Activated CD4-positive, CD25-positive, alpha-beta regulatory T cell treated with anti-CD3 and anti-CD28 coated beads, Interleukin-2, amount 50 U/mL, for 16 hours (primary cell): ENCODE measurements at places on chromosomes 2 and 18.

DNA sequence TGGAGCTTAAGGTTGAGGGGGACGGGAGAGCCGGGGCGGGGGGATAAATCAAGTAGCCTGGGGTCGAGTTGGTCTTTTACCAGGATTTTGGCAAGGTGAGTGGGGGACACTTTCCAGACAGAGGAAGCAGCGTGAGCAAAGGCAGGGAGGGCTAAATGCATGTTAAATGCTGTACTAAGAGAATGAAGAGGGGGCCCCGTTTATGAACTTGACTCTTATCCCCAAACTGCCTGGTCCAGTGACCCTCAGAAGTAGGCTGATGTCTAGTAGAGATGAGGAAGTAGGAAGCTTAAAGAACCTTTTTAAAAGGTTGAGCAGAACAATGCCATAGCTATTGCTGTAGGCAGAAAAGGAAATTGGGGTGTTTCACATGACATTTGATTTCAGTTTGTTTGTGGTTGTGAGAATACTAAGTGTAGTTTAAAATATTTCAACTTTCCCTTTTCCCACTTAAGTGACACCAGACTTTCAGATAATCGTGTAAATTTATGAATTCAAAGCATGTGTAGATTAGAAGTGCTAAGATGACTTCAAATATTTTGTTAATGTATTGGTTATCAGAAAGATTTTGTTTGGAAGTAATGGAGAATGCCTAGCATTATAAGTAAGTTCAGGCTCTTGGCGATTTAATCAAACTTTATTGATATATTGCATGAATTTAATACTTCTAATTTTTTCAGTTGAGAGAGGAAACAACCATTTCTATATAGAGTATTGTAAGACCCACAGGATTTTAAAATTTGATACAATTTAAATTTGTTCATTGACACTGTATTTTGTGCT is 1.8 kb downstream of the REL start:
- no peak for DNase-seq

DNA sequence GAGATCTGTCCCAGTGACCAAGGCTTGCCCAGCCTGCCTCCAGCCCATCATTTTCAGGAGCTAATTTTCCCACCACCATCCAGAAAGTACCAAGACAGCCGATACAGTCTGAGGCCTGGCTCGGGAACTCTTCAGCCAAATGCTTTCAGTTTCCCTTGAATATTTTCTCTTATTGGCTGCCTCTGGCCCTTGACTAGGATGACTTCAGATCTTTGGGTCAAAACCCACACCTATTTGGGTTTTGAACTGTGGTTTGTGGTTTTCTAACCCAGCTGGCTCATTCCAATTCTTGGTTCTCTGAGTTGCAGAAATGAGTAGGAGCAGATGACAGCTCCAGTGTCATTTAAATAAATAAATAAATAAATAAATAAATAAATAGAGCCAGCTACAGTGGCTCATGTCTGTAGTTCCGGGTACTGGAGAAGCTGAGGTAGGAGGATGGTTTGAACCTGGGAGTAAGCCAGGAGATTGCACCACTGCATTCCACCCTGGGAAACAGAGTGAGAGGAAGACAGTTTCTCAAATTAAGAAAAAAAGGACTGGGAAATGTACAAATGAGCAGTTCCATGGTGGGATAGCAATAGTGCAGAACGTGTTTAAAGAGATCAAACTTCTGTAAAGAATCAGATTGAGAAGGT is 465.0 kb upstream of the SOX11 start:
- DNase-seq: no peak

DNA sequence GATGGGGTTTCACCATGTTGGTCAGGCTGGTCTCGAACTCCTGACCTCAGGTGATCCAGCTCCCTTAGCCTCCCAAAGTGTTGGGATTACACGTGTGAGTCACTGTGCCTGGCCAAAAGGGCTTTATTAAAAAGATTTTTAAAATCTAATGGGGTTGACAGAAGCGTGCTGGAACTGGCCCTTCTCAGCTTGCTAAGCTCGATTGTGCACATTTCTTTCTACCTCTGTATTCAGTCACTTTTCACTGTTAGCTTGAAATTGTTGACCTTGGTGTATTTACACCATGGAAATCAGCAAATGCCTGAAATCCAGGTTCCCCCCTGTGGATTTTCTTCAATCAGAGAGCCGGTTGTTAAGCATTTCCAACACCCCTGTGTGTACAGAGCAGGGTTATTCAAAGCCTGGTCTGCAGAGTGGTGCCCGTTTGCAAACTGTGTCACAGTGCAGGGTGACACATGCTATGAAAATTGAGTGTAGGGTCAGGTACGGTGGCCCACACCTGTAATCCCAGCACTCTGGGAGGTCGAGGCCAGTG is 140.2 kb downstream of the TGIF1 start:
- no peak for DNase-seq

DNA sequence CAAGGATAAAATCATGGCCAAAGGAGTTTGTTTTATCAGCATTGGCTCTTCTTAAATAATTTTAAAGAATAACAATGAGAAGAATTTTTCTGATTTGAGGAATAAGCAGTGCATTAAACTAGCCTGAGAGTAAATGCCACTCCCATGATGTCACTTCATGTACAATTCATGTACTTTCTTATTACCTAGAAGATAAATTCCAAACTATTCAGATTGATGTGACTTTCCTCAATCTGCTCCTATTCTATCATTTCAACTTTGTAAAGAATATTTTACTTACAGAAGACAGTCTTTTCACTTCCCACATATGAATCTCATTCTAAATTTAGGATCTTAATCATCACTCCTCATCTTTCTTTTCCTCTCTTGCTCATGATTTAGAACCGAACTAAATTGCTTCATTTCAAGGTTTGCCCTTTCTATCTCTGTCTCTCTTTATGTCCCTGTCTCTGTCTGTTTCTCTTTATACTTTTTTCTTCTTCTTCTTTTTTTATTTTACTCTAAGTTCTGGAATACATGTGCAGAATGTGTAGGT is 1142.0 kb upstream of the PIK3C3 start:
- no peak for DNase-seq

GRCh38 chr2:200406379-200406778 is 99.9 kb downstream of the SPATS2L start:
- DNase-seq: no peak

DNA sequence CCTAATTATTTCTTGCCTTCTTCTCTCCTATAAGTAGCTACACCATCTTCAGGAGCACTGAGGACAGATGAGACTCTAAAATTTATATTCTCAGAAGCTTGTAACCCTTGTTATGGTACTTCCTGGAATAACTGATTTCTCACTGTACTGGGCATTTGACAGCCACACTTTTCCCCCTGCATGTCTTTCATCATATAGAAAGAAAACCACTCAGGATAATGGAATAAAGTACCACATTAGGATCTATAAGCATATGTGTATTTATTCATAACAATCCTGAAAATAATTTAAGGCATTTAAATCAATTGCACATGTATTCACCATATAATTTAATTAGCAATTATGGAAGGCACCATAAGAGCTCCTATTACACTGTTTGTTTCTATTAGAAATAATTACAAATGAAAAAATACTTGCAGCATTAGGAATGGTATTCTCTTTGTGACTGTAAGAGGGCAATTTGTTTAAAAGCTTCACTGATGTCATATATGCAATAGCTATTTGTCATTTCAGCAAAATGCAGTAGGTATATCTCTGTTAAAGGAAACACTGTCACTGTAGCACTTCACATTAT is 216.9 kb upstream of the FSHR start:
- DNase-seq: no peak

DNA sequence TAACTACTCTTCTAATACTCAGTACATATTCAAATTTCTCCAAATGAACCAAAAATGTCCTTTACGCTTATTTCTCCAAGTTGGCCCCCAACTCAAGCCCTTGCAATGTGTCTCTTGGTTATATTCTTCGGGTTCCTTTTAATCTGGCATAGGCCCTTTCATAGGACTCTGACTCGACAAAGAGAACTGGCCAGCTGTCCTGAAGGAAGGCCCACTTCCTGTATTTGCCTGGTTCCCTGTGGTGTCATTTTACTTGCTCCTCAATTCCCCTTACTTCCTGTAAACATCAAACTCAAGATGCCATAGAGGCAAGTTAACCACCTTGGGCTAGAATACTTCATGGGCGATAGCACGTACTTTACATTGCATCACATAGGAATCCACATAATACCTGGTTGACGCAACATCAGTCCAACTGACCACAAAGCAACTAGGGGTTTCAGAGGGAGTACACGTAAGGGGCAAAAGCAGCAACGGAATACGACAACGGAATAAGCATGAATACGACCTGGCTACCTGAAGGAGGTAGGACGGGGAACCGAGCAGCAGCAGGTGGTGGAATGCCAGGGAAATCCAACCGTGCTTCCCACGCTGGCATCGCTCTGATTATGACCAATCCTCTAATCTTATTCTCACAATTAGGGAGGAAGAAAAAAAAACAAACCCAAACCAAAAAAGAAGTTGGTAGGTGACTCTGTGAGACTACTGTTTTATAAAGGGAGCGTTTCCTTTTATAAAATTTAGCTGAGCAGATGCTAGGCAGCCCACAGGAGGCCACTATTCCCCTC is 823 bp upstream of the GORASP2 start:
- DNase-seq: no peak

DNA sequence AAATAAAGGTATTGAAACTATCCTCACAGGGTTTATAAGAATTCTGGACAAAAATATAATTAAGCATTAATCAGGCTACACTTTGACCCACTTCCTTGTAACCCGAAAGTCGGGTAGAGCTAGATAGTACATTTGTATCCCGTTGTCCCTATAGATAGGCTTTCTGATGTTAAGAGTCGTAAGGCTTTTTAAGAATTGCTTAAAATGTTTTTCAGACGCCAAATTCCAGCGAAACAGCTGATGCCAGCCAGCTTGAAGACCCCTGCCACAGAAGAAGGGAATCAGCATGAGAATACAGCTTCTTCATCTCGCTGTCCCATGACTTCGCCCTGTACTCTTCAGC is 962 bp upstream of the GPR155 start:
- DNase-seq: no peak

- no peak for DNase-seq
These were observed 262.6 kb upstream of the THUMPD2 start for GRCh38 chr2:40041422-40042382.

DNA sequence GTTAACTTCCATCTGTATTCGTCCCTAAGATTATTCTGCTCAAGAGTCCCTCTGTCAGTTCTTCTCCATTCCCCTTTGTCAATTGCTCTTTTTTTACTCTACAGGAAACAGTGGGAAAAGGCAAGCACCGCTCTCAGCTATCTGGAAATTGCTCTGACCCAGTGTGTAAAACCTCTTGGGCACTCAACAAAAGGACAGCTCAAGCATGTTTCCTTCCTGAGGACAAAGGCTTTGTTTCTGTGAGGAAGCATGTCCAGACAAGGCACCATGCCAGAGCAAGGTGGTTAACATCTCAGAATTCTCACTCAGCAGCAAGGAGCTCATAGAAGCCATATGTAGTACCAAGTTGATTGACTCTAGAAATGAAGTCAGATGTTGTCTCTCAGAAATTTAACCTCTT is 735.6 kb downstream of the TSN start:
- no peak for DNase-seq

DNA sequence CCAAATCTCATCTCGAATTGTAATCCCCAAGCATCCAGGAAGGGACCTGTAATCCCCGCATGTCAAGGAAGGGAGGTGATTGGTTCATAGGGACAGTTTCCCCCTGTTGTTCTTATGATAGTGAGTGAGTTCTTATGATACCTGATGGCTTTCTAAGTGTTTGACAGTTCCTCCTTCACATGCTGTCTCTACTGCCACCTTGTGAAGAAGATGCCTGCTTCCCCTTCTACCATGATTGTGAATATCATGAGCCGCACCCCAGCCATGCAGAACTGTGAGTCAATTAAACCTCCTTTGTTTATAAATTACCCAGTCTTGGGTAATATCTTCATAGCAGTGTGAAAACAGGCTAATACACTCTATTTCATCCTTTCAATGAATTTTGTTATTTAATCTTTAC is 446.7 kb downstream of the RNF144A start:
- no peak for DNase-seq

GRCh38 chr2:42931818-42932195 is 139.4 kb upstream of the HAAO start:
- no peak for DNase-seq

GRCh38 chr18:74389991-74390390 is 67.1 kb downstream of the DIPK1C start:
- no peak for DNase-seq

DNA sequence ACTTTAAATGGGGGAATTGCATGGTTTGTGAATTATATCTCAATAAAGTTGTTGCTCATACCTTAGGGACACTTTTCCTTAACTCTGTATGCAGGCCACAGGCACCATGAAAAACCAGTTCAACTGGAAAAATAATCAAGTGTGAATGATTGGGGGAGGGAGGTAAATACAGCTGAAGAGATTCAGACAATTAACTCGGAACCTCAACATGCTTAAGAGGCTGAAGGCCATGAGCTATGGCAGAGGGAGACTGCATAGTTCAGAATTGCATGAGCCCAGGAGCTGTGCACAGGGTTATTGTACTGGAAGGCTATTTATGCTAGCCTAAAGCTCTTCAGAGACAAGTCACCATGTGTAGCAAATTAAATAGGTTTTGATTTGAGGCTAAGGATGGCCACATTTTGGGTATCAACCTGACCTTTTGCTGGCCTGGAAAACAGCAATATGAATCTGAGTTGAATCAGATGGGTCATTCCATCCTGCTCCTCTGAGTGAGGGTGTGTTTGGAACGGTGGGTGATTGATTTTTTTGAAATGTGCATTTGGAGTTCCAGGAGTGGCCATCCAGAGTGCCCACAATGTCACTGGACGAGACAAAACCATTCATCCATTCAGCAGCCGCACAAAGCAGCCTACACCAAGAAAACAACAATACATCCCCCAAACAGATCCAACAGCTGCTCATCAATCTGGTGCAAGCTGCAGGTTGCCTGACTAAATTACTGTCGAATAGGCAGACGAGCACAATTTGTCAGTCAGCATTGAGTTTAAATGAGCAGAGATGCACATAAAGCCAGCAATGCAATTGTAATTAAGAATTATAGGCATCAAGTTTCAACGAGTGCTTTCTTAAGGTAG is 42.5 kb downstream of the HRH4 start:
- no peak for DNase-seq

- DNase-seq: no peak
These were observed 141.0 kb downstream of the TMEM17 start for GRCh38 chr2:62364791-62365528.

DNA sequence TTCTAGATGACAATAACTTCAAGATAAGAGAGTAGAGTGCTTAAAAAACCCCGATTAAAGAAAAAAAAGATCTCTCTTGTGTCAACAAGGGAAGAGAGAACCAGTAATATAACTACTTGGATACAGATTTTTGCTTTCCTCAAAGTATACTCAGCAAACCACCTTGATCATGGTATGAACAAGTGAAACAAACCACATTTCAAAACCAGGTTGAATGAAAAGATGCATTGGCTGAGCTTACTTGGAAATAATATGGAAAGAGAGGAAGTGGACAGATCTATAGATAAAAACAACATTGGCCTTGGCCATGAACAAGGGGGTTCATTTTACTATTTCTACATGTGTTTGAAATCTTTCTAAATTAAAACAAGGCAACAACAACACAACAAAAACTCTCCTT is 50.1 kb downstream of the ATP8B1 start:
- no peak for DNase-seq

DNA sequence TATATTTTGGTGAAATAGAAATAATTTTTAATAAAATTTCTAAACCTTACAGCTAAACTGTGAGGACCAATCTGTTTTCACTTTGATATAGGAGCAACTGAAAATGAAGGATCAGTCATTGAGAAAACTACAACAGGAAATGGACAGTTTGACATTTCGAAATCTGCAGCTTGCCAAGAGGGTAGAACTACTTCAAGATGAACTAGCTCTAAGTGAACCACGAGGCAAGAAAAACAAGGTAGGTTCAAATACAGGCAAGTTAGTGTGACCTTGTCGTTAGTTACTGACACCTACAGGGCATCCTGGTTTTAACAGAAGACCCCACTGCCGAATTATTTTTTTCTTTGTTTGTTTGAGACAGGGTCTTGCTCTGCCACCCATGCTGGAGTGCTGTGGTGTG is 75.5 kb upstream of the STON1 start:
- no peak for DNase-seq
